Adipose tissue (tissue), 3 donors: ENCODE measurements at places on chromosomes 3 and 15. TPM values are rescaled to one million over a fixed set of nuclear protein-coding genes. Genes with fewer than 3 reads are reported as not detected.

The CEMIP gene
- 1.3 TPM for polyA plus RNA-seq

The ARGFX gene
- polyA plus RNA-seq = not detected

The UBE2E2 gene
- 5.5 TPM for polyA plus RNA-seq

The IGSF10 gene
- 0.74 TPM for polyA plus RNA-seq

The EXD1 gene
- polyA plus RNA-seq = 0.10 TPM

The XIRP1 gene
- polyA plus RNA-seq = 0.37 TPM

The PTH1R gene
- polyA plus RNA-seq = 44.7 TPM

The CCR1 gene
- polyA plus RNA-seq = 1.3 TPM

The DYNLT2B gene
- polyA plus RNA-seq = 13.3 TPM

The ZBTB47 gene
- 10.5 TPM for polyA plus RNA-seq

The GALNT15 gene
- 9.6 TPM for polyA plus RNA-seq

The SLC28A2 gene
- polyA plus RNA-seq = 0.59 TPM

The KCNH8 gene
- polyA plus RNA-seq = not detected

The ZPLD1 gene
- polyA plus RNA-seq = not detected

The VGLL3 gene
- 20.2 TPM for polyA plus RNA-seq

The CLDN18 gene
- polyA plus RNA-seq = 5.6 TPM

The LRRC2 gene
- polyA plus RNA-seq = 1.2 TPM
